ENCODE measurements at places on chromosomes 13 and 19. TPM values are rescaled to one million over a fixed set of nuclear protein-coding genes. Genes with fewer than 3 reads are reported as not detected.

Gene SMAD9
- total RNA-seq, result 3.4 TPM

Gene TYROBP
- not detected for total RNA-seq

Gene KLK12
- total RNA-seq, result not detected

Gene CARM1
- total RNA-seq, result 30.2 TPM

Gene CEP89
- 13.9 TPM for total RNA-seq

Gene LSR
- 1.4 TPM for total RNA-seq

Gene TCF3
- total RNA-seq, result 363 TPM

Gene CCDC122
- total RNA-seq, result 8.3 TPM

Gene GDF15
- total RNA-seq, result 113 TPM

Gene FGF14
- 0.52 TPM for total RNA-seq

Gene IGFL1
- total RNA-seq, result not detected

Gene TMEM59L
- 3.8 TPM for total RNA-seq

Gene APOC4
- total RNA-seq, result not detected

Gene CYP2A7
- total RNA-seq, result not detected

Gene FAM216B
- total RNA-seq, result 0.16 TPM

Gene LSM4
- total RNA-seq, result 407 TPM

Gene CARD8
- total RNA-seq, result 6.3 TPM

Gene SLC5A5
- not detected for total RNA-seq

Gene ATP7B
- total RNA-seq, result 3.1 TPM

Gene GRIK5
- total RNA-seq, result 0.39 TPM

Gene CEACAM19
- total RNA-seq, result 0.24 TPM

Gene DHX34
- total RNA-seq, result 11.1 TPM

Gene SPRED3
- total RNA-seq, result 2.6 TPM

Gene SERTM1
- not detected for total RNA-seq

Gene CDK8
- 17.3 TPM for total RNA-seq

Gene MAST1
- 0.88 TPM for total RNA-seq

Gene MEDAG
- total RNA-seq, result 13.6 TPM

Gene SELENOV
- total RNA-seq, result not detected

Gene ACER1
- not detected for total RNA-seq

Gene B3GNT3
- not detected for total RNA-seq

Gene ZNF579
- 7.2 TPM for total RNA-seq

Gene KLHL1
- total RNA-seq, result 0.91 TPM

Gene BICRA
- 3.4 TPM for total RNA-seq

Gene MIA
- 1.8 TPM for total RNA-seq

Gene KLK6
- not detected for total RNA-seq

Gene SYNGR4
- total RNA-seq, result not detected

Gene IGFL2
- total RNA-seq, result not detected

Gene ZNF565
- total RNA-seq, result 1.4 TPM

Gene BEST2
- 1.8 TPM for total RNA-seq

Gene COMMD6
- total RNA-seq, result 99.6 TPM

Gene ELSPBP1
- not detected for total RNA-seq

Gene PRX
- total RNA-seq, result 2.9 TPM

Gene CYP2F1
- not detected for total RNA-seq

Gene SBSN
- total RNA-seq, result not detected

Gene GNG7
- total RNA-seq, result not detected

Gene ZNF878
- total RNA-seq, result 0.13 TPM

Gene FCAR
- total RNA-seq, result not detected

Gene CRX
- not detected for total RNA-seq

Gene TRAPPC6A
- 14.1 TPM for total RNA-seq

Gene CDC42EP5
- 56.0 TPM for total RNA-seq

Gene IGFL3
- 1.9 TPM for total RNA-seq

Gene DAPK3
- total RNA-seq, result 81.2 TPM

Gene CLEC11A
- total RNA-seq, result 227 TPM

Gene NOTCH3
- total RNA-seq, result 34.8 TPM

Gene COL4A1
- 988 TPM for total RNA-seq

Gene KCNK6
- 1.5 TPM for total RNA-seq

Gene ELAVL3
- total RNA-seq, result not detected

Gene COX7A1
- total RNA-seq, result 22.6 TPM

Gene KLF1
- not detected for total RNA-seq

Gene GPR183
- total RNA-seq, result 2.3 TPM
